ENCODE measurements at places on chromosomes 2 and 18. TPM values are rescaled to one million over a fixed set of nuclear protein-coding genes. Genes with fewer than 3 reads are reported as not detected.

- no peak overlapping the region for H3K4me3 ChIP-seq
- H3K36me3 ChIP-seq = peaks cover 1% of the 10 kb centered on the region
- H3K27me3 ChIP-seq = no peaks in the 10 kb centered on the region
- H3K27ac ChIP-seq = no peak overlapping the region
Measured at GRCh38 chr2:85199698-85200097, 66.5 kb downstream of the TCF7L1 start.

- H3K36me3 ChIP-seq = peaks cover 1% of the 10 kb centered on the region
- peaks cover 4% of the 10 kb centered on the region for H3K27me3 ChIP-seq
- DNase-seq = no peak
- H3K4me3 ChIP-seq = no peak overlapping the region
- H3K27ac ChIP-seq = no peak overlapping the region
- no peaks in the 10 kb centered on the region for H3K4me1 ChIP-seq
Measured at GRCh38 chr2:128228894-128229293, 89.8 kb downstream of the HS6ST1 start.

- H3K4me1 ChIP-seq = no peaks in the 10 kb centered on the region
- DNase-seq = no peak
- H3K27ac ChIP-seq = no peak overlapping the region
- no peaks in the 10 kb centered on the region for H3K36me3 ChIP-seq
- H3K27me3 ChIP-seq = no peaks in the 10 kb centered on the region
Measured at GRCh38 chr18:73927496-73927895, 220.1 kb downstream of the FBXO15 start.

DNA sequence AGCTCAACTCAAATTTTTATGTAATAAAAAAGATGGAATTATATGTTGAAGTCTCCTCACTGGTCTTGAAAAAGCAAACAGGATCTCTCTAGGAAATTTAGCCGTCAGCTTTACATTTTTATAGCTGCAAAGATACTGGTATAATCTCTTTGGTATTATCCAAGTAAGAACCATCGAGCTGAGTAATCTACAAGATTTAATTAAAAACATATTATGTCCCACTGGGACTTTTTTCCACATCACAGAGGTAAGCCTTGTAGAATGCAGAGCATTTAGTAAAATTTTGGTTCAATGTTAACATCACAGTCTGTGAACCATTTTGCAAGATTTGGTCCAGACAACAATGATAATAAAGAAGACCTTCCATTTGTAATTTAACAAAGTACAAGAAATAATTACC lies 162.6 kb upstream of the SLC39A10 start:
- H3K27ac ChIP-seq = no peak overlapping the region
- no peak for DNase-seq
- H3K27me3 ChIP-seq = peaks cover 3% of the 10 kb centered on the region
- no peak overlapping the region for H3K4me3 ChIP-seq
- H3K4me1 ChIP-seq = peaks cover 4% of the 10 kb centered on the region
- no peaks in the 10 kb centered on the region for H3K36me3 ChIP-seq

DNA sequence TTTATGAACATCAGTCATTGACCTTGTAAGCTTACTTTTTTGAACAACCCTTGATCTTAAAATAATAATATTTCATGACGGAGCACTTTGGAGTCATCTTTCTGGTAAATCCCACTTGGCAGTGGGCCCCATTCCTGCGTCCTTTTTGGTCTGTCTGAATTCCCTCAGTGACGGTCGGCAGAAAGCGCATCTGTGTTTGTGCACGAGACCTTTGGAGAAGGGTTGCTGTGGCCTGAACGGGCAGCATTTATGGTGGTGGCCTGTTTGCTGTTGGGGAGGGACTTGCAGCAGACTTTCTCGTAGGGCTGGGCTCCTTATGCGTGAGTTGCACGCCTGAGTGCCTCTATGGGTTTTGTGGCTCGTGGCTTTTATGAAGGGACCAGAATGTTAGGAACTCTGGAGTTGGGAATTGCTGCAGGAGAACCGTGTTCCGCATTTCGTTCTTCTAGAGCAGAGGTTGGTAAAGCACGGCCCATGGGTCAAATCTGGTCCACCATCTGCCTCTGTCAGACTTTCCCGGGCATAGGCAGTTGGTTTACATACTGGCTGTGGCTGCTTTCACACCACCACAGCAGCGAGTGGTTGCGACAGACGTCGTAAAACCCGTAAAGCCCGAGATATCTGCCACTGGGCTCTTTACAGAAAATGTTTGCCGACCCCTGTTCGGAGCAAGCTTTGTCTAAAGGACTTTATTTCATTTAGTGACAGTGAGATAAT lies 30.8 kb downstream of the LPIN1 start:
- DNase-seq = no peak
- H3K36me3 ChIP-seq = peaks cover 7% of the 10 kb centered on the region
- peaks cover 7% of the 10 kb centered on the region for H3K27me3 ChIP-seq
- H3K4me3 ChIP-seq = no peak overlapping the region
- H3K4me1 ChIP-seq = no peaks in the 10 kb centered on the region
- no peak overlapping the region for H3K27ac ChIP-seq

GRCh38 chr2:67070826-67071225 lies 326.3 kb upstream of the ETAA1 start:
- no peak for DNase-seq
- peaks cover 33% of the 10 kb centered on the region for H3K36me3 ChIP-seq
- H3K4me3 ChIP-seq = no peak overlapping the region
- peaks cover 24% of the 10 kb centered on the region for H3K4me1 ChIP-seq
- H3K27ac ChIP-seq = no peak overlapping the region

DNA sequence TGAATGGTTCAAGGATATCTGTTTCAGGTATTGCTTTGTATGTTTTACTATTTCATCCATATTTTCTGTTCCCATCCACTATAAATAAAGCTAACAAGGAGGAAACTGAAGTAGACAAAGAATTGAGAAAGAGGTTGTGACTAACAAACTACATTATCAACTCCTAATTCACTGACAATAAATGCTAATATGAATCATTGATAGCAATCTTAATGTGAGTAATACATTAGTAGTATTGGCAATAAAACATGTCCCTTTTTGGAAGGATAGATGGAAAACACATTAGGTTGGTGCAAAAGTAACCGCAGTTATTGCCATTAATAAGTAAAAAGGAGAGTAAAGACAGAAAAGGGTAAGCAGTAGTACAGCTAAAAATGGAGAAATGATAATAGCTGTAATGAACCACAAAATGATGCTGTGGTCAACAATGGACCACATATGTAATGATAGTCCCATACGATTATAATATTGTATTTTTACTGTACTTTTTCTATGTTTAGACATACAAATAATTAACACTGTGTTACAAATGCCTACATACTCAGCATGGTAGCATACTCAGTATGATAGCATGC lies 104.7 kb downstream of the THADA start:
- peaks cover 7% of the 10 kb centered on the region for H3K36me3 ChIP-seq
- H3K4me3 ChIP-seq = no peak overlapping the region
- H3K27ac ChIP-seq = no peak overlapping the region
- H3K4me1 ChIP-seq = no peaks in the 10 kb centered on the region
- no peaks in the 10 kb centered on the region for H3K27me3 ChIP-seq
- DNase-seq = no peak

The ARHGEF33 gene
- 1.4 TPM for total RNA-seq

The RAX gene
- not detected for total RNA-seq

Data from progenitor cell of endocrine pancreas (in vitro differentiated cells).